ENCODE measurements at places on chromosomes 6 and 20.
A peak's percentile ranks its signal among the peaks of the same experiment; 100 is the strongest.

- DNase-seq: no peak
These were observed 172.3 kb downstream of the GJA1 start for GRCh38 chr6:121607721-121608120.

DNA sequence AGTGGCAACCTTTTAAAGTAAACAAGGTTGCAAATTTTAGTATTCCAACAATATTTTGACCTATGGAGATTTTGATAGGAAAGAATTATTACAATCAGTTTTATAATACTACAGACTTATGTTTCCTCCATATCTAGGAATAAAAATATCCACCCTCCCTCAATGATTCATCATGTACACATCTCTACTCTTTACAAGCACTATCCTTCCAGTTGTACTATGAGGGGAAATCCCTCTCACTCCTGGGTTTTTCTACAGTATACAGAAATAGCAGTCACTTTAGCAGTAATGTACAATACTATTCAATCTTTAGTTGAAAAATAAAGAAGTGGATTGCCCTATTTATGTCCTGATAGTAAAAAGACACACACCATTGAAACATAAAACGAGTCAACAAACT, 46.3 kb upstream of the SCML4 start:
- DNase-seq: peak; percentile 12

DNA sequence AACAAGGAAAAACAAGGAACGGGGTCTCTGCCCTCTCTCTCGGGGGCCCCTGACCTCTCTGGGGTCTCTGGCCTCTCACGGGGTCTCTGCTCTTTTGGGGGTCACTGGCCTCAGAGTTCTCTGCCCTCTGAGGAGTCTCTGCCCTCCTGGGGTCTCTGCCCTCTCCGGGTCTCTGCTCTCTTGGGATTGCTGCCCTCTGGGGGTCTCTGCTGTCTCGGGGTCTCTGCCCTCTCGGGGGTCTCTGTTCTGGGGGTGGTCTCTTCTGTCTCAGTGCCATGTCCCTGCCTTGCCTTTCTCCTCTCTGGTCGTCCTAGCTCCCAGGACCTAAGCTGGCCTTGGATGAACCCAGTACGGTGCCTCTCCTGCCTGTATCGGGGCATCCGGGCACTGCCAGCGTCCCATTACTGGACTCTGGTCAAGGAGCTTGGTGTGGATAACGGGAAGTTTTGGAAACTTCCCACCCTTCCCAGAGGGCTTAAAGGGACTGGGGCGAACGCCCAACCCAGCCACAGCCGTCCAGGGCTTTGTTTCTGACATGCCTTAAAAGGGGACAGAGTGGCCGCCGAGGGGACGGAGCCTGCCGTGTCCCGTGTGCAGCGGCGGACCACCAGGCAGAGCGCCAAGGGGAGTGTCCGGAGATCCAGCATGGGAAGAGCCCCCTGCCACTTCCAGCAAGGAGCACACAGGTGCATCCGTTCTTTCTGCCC, 24.7 kb upstream of the MRGBP start:
- DNase-seq: no peak

- no peak for DNase-seq
These were observed 224.4 kb downstream of the TPBG start for GRCh38 chr6:82588020-82588419.

- no peak for DNase-seq
These were observed 12.3 kb downstream of the PCK1 start for GRCh38 chr20:57573242-57573641.

DNA sequence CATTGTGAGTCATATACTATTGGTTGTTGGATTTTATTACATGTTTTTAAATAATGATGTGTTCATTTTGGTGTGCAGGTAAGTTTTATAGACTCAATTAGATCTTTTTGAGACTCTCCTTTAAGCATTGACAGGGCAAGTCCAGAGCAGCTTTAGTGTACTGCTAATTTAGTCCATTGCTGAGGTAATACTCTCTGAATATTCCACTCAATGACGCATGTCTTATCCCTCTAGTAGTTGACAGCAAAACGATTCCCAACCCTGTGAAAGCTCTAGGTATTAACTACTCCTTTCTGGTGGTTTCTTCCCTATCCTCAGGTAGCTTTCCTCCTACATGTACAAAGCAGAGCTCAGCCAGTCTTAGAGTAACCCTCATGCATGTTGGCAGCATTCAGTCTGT, 373.5 kb upstream of the MAP3K7 start:
- DNase-seq: no peak

DNA sequence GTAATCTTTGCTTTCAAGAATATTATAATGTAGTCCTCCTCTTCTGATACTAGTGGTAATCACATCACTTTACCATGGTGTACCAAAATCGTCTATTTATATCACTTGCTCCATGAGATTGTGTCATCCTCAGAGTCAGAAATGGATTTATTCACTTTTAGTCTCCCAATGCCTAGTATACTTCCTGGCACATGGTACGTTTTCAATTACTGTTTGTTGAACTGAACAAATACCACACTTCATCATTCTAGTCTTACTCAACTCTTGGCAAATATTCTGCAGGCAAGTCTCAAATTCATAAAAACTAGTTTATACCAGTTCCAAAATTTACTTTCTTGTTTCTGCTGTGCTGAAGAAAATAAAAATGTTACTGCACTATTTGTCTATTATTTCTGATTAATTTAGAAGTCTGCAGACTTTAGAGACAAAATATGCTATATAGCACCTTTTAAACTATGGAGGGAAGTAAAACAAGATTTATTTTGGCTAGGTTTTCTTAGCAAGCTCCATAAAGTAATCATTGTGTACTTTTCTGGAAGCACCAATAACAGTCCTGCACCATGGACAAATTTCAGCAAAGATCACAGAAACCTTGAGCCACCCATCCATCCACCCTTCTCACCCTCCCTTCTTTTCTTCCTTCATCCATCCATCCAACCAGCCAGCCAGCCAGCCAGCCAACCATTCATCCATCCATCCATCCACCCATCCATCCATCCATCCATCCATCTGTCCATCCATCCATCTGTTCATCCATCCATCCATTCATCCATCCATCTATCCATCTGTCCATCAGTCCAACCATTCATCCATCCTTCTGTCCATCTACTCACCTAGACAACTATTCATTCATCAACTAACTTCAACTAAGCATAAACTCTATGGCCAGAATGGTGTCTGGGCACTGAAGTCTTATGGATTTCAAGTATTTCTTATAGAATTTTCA, 102.1 kb upstream of the STMND1 start:
- DNase-seq: no peak

DNA sequence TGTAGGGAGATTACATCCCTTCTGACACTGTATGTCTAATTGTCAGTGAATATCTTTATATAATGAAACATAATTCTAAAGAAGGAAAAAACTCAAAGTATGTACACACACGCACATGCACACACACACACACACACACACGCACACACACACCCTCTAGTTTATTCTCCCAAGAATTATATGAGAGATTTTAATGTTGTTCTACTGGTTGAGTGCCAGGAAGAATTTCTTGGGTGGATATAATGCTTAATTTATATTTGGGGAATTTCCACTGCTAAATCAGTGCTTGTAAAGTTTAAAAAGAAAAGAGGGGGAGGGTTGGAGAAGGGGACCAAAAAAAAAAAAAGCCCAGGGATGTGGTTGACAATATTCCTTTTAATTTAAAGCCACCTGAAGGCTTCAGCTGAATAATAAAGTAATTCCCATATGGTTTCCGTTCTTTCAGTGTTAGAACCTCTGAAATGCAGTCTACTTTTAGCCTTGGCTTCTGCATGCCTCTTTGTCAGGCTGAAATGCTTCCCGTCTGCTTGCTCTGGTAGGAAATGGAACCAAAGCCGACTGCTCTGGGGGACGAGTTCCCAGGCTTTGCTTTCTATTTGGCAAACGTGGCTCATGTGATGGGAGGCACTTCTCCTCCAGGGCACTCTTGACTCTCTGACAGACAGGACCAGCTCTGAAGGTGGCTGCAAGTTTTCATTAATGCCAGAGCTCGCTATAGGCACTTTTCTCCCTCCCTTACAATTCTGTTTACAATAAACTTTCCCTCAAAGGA, 225.4 kb downstream of the PRL start:
- peak; percentile 54 for DNase-seq

DNA sequence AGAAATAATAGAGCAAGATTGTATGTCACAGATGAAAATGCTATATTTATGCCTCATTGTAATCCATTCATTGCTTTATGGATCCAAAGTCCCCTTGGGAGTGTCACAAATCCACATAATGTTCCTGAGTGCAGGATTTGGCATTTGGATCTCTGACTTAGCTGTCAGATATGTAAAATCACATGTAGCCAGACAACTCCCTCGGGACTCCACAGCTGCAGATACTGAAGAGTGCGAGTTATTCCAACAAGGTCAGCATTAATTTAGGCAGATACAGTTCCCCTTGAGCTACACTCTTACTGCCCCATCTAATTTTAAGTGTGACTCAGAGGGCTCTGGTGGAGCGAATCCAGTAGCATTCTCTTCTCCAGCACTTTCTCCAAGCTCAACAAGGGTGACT, 433.2 kb downstream of the CD83 start:
- no peak for DNase-seq

- DNase-seq: no peak
These were observed 346.4 kb downstream of the CDC5L start for GRCh38 chr6:44733868-44734267.

- no peak for DNase-seq
These were observed 239.6 kb downstream of the GRIK2 start for GRCh38 chr6:101633081-101633480.
